ENCODE measurements at places on chromosomes 12 and 14. TPM values are rescaled to one million over a fixed set of nuclear protein-coding genes. Genes with fewer than 3 reads are reported as not detected.

The IL31 gene
- total RNA-seq: not detected

- no peak for DNase-seq
Measured at GRCh38 chr12:22541496-22542155, 2.7 kb downstream of the C2CD5 start.

The THAP2 gene
- 6.0 TPM for total RNA-seq

The WSCD2 gene
- under 0.01 TPM for total RNA-seq

GRCh38 chr14:47833011-47833410 lies 157.6 kb upstream of the MDGA2 start:
- no peak for DNase-seq

The SPX gene
- total RNA-seq: under 0.01 TPM

- DNase-seq: no peak
Measured at GRCh38 chr12:90167518-90168208, 459.0 kb upstream of the ATP2B1 start.

The GLS2 gene
- total RNA-seq: not detected

DNA sequence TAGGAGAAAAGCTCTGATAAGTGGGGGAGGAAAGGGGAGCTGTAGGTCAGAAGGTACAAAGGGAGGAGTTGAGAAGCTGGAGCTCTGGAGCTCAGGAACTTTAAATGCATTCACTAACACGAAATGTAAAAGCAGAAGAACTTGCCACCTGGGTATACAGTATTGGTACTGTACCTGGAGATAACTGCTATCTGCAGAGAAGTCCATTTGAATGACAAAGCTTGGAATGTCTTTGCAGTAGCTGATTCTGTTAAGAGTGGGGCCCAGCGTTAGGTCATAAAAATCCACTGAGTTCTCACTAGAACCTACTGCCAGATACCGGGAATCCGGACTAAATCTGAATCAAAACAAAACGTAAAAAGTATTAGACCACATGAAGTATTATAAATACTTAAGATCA lies 55.6 kb downstream of the ZC3H14 start:
- DNase-seq: no peak

GRCh38 chr14:60922050-60922449 lies 58.8 kb downstream of the TRMT5 start:
- DNase-seq: no peak

- DNase-seq: no peak
Measured at GRCh38 chr12:46188170-46188569, 80.7 kb downstream of the SLC38A1 start.

The SLC22A17 gene
- total RNA-seq: 14.8 TPM

DNA sequence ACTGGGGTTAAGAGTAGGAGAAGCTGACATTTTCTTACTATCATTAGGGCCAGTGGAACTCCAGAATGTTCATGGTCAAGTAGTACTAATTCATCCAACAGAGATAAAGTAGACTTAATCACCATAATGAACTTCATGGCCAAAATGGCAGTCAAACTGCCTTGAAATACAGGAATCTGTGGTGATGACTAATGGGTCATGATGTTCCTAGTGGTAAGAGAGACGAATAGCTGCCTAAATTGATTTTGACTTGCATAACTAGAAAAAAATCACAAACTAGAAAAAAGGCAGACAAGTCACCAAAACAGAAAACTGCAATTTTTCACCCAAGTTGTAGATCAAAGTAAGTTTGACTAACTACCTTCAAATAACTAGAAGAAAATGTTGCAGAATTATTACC lies 138.5 kb downstream of the MGAT4C start:
- no peak for DNase-seq
